ENCODE measurements at places on chromosomes 2 and 18.

- DNase-seq, result no peak
These were observed 312.4 kb upstream of the TCF4 start for GRCh38 chr18:55900380-55900779.

DNA sequence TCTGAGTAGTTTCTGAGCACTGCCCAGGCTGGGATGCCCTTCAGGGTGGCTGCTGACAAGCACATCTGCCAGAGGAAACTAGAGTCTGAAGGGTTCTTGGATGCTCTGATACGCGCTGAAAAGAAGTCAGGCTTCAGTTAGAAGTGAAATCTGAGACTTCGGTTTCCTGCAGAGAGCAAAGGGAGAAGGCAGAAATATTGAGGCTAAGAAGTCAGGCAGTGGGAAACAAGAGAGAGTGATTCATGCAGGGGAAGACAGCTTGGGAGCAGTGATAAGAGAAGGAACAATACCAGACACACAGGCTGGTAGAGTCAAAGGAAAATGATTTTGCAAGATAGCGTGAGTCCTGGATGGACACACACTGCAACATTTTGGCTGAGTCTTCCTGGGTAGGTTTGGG, 51.0 kb upstream of the BOD1L2 start:
- DNase-seq, result no peak

DNA sequence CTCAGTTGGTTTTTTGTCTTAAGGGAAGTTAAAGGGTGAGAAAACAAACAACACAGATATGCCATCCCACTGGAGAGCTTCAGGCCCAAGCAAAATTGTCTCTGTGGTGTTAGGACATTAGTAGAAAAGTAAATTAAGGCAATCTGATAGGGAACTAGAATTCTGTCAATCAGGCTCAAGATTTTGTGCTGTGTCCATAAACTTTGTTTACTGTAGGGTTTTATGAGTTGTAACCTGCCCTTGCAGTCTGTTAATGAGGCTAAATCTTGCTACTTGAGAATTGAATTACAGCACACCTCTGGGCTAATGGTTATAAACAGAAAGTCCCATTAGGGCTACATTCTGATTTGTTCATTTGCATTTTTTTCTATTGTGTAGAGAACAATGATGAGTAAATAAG, 78.0 kb upstream of the OTX1 start:
- no peak for DNase-seq

DNA sequence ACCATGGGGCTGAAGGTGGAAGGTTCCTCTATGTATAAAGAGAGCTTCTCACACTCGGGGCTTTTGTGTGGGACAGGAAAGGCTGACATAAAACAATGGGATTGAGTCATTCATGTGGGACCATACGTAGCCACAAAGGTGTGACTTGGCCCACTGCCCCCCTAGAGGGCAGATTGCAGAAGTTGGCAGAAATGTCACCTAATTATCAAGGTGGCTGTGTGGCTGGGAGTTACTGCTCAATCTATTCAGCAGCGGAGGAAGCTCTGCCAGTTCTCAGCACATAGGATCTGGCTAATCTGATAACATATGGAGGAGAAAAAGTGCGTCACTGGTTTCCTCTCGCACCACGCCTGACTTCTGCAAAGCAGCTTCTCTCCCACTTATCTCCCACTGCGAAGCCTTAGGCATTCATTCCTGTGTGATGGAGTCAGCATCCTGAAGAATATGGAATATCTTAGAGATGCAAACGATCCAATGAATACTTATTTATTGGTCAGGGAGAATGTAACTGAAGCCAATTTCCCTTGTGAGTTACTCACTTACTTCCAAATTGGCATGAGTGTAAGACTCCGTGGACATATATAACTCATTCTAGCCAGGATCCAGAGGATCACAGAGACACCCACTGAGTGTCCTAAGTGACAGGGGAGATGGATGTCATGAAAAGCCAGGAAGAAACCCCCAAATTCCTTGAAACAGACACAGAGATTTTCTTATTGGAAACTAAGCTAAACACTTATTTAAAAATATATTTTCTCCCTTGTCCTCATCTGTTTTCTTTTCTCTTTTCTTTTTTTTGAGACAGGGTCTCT, 344.8 kb downstream of the TGIF1 start:
- DNase-seq, result peak; percentile 2

GRCh38 chr2:18611604-18612003, 22.2 kb upstream of the NT5C1B start:
- DNase-seq, result no peak

DNA sequence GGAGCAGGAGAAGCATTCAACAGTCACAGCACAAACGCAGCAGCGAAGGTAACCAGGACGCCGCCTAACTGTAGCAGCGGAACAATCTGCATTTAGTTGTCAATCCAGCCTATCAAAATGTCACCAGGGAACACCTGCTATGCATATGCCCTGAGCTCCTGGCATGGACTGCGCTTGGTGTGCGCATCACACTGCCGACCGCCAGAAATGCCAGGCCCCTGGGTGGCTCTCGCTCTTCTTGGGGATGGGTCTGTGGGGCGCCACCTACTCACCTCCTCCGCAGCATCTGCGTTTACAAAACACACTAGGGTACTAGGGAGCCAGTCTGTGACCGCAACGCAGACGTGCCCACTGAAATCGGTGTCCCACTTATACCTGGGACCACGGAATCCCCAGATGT, 31.7 kb downstream of the ZNF516 start:
- DNase-seq, result no peak

DNA sequence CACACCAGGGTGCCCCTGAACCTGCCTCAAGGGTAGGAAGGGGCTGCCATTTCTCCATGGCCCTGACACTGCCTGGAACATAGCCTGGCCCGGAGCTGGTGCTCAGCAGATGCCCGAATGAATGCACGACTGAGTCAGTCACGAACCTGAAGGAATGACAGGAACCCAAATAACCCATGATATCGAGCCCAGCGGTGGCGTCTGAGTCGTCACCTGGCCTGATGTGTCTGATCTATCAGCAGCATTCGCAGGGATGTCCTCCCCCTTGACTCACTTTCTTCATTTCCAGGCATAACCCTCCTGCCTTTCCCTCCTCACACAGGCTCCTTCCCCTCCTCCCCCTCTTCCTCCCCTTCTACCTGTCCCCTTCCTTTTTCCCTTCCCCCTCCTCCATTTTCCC, 52.1 kb upstream of the SMAD7 start:
- DNase-seq, result no peak

DNA sequence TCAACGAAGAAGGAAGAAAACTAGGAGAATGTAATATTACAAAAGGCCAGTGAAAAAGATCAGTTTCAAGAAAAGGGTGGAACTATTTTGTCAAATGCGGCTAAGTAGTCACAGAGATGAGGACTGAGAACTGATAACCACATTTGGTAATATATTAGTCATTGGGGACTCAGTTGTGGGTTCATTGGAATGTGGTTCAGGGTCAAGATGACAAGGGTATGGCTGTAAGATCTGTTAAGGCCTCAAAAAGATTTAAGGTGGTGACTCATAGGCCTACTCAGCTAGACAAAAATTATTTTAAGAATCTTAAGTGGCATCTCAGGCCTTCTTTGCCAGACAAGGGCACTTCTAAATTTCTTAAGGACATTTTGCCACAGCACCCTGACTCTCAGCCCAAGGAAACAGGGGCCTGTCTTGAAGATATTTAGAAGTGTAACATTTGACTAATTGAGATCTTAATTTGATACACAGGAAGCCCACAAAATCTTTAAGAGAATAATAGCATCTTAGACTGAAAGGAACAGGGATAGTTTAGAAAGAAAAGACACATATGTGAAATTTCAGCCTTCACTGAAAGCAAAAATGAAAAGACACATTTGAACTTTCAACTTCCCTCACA, 81.3 kb downstream of the STRADB start:
- peak; percentile 91 for DNase-seq

- DNase-seq, result no peak
These were observed 9.7 kb upstream of the ATL2 start for GRCh38 chr2:38386821-38387220.

DNA sequence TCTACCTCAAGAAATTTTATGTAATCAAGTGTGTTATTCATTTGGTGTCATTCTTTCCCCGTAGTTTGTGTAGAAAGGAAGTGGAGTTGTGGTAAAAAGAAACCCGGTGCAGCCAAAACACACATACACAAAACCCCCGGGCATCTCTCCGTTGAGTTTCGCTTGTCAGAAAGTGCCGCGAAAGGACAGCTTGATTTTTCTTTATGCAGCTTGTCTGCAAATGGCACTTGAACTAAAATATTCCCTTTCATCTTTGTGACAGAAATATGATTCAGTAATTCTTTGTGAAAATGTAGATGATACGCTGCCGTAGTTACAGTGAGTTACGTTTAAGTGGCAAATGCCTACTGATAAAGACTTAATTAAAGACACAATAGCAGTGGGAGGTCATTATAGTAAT, 268.8 kb upstream of the SPRED2 start:
- DNase-seq, result no peak

- DNase-seq, result no peak
These were observed 6.3 kb upstream of the NEU4 start for GRCh38 chr2:241802421-241803318.

DNA sequence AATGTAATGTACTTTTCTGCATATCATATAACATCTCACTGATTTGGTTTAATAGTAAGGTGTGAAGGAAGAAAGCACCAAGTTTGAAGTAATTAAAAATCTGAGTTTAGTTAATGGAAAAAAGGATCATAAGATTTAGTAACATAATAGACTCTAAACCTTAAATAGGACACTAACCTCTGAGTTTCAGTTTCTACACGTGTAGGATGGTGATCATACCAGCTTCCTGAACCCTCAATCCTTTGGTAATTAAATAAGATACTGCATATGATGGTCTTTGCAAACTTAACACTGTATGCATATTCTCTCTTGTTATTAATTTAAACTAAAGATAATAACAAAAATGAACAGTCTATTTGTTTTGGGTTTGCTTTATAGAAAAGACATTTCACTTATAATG, 216.8 kb downstream of the NUP35 start:
- no peak for DNase-seq

GRCh38 chr2:21585881-21586280, 462.1 kb downstream of the TDRD15 start:
- no peak for DNase-seq

- no peak for DNase-seq
These were observed 164.3 kb upstream of the SIX2 start for GRCh38 chr2:45173513-45173912.

DNA sequence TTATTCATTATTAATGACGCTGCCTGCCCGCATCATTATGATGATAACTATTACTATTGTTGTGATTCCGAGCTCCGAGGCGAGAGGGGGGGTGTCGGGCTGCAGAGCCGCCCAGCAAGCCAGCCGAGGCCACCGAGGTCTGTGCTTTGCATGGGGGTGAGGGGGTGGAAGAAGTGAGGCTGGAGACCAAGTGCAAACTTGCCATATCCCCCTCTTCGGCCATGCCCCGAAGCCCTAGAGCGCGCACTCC, 3.6 kb downstream of the BCL11A start:
- DNase-seq, result no peak

DNA sequence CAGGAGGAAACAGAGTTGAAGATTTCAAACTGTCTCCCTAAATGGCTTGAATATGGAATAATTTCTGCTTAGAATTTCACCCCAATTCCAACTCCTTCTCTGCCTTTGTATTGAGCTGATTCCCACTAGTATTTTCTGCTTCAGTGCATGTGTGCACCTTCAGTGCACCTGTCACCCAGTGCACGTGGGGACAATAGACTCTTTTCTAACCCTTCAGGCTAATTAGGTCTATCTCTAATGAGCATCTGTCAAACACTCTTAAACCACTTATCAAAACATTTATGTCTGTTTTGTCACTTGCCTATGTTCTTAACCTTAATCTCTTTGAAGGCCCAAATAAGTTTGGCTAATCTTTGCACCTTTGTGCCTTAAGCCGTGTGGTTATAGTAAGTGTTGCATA, 232.0 kb upstream of the NETO1 start:
- no peak for DNase-seq

DNA sequence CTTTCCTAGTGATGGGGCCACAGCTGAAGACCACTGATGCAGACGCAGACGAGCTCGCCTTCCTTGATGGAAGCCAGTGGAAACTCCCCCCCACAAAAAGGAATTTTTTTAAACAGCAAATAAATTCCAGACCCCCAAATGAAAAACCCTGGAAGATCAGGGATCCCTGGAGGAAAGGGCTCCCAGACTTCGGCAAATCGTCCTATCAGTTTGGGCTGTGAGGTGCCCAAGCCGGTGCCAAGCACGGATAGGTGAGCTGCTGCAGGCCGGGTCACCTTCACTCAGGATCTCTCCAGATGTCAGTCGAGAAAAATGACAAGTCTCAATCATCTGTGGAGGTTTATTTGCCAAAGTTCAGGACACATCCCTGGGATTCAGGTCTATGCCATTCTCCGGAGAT, 42.0 kb downstream of the RTP5 start:
- DNase-seq, result no peak

DNA sequence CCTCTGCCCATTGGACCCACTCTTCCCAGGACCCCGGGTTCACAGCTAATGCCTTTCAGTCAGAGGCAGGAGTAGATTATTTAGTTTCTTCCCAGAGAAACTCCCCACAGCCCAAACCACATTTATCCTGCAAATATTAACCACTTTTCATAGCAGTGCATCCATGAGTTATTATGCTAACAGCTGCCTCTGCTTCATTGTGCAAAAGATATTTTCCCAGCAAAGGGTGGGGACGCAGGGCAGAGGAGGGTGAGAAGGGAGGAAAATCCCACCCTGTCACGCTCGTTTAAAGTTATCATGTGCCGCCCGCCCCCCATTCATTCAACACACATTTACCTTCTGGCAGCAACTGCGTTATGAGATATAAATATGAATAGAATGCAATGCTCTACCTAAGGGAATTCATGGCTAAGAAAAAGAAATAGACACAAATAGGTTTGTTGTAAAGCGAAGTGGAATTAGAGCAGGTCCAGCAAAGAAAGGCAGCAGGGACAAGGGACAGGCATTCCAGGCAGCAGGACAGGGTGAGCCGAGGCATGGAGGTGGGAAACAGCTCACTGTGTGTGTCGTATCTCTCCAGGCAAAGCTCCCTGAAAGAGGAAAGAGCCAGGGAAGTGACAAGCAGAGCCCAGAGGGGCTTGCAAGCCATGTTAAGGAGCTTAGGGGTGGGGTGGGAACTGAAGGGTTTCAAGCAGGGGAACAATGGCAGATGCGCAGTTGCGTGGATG, 46.3 kb upstream of the LTBP1 start:
- no peak for DNase-seq

- DNase-seq, result peak; percentile 88
These were observed 77.9 kb downstream of the LIMS1 start for GRCh38 chr2:108612153-108612513.

GRCh38 chr2:238202326-238203093, 985 bp downstream of the ILKAP start:
- peak; percentile 20 for DNase-seq

- DNase-seq, result no peak
These were observed 42.5 kb downstream of the TEX44 start for GRCh38 chr2:231634951-231635875.

Measured in activated CD4-positive, alpha-beta T cell treated with anti-CD3 and anti-CD28 coated beads, Interleukin-10, Interleukin-2, amounts not matched to agents 100 ng/mL and 50 ng/mL, durations not matched to agents 16 hours and 8 hours (primary cell).